CD4-positive, CD25-positive, alpha-beta regulatory T cell (primary cell): ENCODE measurements at places on chromosomes 11 and 22. TPM values are rescaled to one million over a fixed set of nuclear protein-coding genes. Genes with fewer than 3 reads are reported as not detected.

Gene ANO5
- not detected for total RNA-seq

Gene HOATZ
- not detected for total RNA-seq

Gene ST14
- total RNA-seq, result not detected

Gene SIPA1
- total RNA-seq, result 200 TPM

Gene KRTAP5-9
- 0.35 TPM for total RNA-seq

Gene DMC1
- total RNA-seq, result not detected

Gene OR5A1
- not detected for total RNA-seq

Gene RAB39A
- total RNA-seq, result not detected

Gene OR8D1
- total RNA-seq, result not detected

Gene LSP1
- total RNA-seq, result 453 TPM

- no peak for DNase-seq
These were observed 123.1 kb downstream of the ARHGAP42 start for GRCh38 chr11:100810146-100810545.

DNA sequence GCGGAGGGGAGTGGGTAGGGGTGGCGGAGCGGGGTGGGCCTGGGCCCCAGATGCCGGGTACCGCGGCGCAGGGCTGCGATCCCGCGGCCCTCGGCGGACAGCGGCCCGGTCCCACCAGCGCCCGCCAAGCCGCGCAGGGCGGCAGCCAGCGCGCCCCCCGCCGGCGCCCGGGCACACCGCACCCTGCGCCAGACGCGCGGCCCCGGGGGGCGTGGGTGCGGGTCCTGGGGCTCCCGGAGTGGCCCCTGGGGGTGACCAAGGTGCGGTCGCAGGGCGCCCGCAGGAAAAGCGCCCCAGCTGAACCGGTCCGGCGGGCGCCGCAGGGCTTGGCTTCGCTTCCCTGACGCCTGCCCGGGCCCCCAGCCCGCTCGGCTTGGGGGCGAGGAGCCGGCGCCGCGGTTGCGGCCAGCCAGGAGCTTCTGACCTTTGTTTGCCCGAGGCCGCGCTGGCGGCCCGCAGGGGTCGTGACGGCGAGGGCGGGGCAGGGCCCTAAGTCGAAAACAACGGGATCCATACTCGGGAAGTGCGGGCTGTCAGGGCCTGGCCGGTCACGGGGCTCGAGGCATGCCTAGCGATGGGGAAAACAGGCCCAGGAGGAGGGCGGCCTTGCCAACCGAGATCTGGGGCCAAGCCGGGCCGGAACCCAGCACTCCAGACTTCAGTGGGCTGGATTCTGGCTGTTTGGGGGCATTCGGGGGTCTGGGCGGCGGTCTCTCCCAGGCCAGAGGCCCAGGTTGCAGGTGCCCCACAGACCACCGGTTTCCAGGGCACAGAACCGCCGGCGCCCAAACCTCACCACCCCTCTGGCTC is 581 bp upstream of the AP5B1 start:
- DNase-seq, result no peak

DNA sequence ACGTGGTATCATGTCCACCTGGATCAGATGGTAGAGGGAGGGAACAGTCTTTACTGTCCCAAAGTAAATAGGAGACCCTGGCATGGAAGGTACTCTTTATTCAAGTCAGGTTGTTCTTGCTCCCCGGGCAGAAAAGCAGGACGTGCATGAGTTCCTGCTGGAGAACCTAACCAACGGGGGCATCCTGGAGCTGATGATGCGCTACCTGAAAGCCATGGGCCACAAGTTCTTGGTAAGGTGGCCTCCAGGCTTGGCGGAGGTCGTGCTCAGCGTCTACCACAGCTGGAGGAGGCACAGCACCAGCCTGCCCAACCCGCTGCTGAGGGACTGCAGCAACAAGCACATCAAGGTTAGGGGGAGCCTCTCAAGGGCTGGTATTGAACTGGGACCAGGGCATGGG is 48.7 kb downstream of the CABIN1 start:
- no peak for DNase-seq

GRCh38 chr11:64534391-64534801 is 56.6 kb upstream of the SLC22A12 start:
- DNase-seq, result no peak

DNA sequence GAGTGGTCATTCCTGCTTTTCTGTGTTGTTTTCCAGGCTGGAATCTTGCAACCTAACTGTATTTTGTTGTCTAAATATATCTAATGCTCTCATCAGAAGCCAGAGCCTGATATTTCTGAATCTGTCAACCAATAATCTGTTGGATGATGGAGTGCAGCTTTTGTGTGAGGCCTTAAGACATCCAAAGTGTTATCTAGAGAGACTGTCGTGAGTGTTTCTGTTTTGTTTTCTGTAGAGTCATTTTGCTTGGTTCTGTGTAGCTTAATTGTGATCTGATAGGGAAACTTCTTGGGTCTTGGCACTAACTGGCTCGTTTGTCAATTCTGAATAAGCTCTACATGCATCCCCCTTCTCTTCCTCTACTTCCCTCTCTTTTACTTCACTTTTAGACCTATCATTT is 31.2 kb upstream of the RBMXL2 start:
- DNase-seq, result no peak

DNA sequence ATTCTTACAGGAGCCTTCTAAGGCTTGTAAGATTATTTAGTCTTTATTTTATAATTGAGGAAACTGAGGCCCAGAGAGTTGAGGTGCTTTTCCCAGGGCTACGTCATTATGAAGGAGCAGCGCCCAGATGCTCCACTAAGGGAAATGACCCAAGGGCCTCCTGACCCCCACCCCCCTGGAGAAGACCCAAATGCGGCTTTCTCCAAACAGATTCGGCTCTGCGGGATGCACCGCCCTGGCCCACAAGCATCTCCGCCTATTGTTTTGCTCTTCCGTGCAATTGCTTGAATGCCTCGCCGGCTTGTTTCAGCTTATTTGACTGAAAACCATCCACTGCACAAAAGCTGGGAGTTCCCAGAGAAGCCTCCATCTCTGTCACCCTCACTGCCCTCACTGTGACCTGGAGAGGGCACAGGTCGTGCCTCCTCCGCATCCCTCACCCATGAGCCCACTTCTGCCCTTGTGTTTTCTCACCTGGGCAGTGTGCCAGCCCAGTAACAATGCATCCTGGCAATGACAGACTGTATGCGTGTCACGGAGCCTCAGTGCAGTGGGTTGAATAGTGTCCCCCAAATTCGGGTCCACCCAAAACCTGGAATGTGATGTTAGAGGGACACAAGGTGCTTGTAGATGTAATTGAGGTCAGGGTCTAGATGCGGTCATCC is 790.2 kb downstream of the TBC1D22A start:
- no peak for DNase-seq

DNA sequence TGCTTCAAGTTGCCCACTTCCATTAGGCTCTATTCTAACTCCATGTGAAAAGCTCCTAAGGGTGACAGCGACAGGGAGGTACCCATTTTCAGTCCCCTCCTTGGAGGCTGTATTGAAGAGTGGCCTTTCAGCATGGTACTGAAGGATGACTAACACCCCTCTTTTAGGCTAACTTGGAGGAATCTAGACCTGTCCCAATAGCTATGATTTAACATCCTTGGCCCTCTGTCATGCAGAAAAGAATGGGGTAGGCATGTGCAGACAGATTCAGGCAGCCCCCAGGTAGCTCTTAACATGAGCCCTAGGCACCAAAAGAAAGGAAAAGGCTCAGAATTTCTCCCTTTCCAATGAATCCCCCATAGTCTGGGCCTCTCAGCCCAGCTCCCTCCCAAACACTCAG is 89.3 kb upstream of the AMOTL1 start:
- DNase-seq, result no peak

GRCh38 chr11:101582989-101583250 is 887 bp downstream of the TRPC6 start:
- no peak for DNase-seq

- no peak for DNase-seq
These were observed 63.6 kb upstream of the EP300 start for GRCh38 chr22:41028841-41029240.

DNA sequence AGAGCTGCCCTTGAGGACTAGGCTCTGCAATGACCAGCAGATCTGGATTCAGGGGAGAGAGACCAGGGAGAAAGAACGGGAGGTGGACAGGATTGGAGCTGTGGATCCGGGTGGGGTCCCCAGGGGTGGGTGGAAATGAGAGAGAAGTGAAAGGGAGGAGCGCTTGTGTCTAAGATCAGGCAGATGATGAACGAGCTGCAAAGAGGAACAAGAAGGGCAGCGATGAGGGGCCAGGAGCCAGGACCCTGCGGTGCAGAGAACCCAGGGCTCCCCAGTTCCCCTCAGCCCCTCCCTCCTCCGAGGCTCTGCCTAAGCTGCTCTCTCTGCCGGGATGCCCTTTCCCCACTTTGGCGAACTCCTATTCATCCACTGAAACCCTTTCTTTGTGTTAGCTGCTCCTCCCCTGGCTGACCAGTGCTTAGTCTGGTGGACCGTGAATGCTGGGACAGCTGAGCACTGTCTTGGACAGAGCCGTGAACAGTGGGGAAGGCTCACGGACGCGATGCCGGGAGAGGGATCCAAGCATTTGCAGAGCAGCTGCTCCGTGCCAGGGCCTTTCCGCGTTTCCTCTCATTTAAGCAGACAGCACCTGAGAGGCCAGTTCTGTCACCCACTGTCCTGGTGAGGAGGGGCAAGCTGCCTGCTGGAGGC is 35.9 kb downstream of the SHISAL1 start:
- no peak for DNase-seq

DNA sequence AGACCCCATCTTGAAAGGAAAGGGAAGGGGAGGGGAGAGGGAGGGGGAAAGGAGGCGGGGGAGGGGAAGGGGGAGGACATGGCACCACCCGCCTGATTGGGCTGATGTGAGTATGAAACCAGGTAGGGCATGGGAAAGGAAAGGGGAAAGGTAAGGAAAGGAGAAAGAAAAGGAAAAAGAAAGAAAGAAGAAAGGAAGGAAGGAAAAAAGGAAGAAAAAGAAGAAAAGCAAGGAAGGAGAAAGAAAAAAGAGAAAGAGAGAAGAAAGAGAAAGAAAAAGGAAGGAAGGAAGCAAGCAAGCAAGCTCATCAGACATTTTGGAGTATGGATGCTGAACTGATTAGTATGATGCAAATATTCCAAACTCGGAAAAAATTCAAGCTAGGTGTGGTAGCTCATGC is 36.0 kb upstream of the TFIP11 start:
- no peak for DNase-seq

DNA sequence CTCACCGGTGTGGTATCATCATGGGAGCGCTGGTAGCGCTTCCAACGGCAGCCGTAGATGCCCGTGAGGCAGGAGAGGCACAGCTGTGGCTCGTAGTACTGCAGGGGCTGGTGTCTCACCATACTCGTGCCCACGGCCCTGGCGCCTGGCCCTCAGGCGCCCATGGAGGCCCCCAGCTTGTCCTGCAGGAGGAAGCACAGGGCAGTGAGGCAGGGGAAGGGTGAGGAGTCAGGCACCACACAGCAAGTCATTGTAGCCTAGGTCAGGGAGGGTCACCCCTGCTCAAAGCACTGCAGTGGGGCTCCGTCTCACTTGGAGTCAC is 44.6 kb upstream of the KLHL35 start:
- DNase-seq, result no peak

- no peak for DNase-seq
These were observed 14.6 kb downstream of the TRMU start for GRCh38 chr22:46350121-46350520.

GRCh38 chr11:96097844-96098421 is 174.0 kb upstream of the MTMR2 start:
- DNase-seq, result no peak
